Effector memory CD8-positive, alpha-beta T cell (primary cell): ENCODE measurements at places on chromosomes 16 and 17.

DNA sequence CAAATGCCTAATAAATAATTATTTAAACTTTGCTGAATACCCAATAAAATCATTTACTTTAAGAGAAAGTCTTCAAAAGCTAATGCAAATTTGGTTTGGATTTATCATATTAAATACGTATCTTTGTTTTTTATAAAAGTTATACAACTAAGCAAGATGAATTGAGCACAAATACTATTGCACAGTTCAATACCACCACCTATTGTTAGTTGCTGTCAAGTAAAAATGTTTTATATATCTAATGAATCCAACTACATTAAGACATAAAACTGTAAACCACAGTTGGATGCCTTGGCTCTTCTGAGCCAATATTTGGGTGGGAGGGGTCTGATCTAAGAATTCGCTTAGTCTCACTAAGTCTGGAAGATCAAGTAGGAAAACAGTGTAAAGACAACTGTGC is 7.7 kb downstream of the FBXL20 start:
- no peak for DNase-seq

- DNase-seq, result no peak
Observed at GRCh38 chr16:55144651-55145050, 179.4 kb upstream of the IRX6 start.

DNA sequence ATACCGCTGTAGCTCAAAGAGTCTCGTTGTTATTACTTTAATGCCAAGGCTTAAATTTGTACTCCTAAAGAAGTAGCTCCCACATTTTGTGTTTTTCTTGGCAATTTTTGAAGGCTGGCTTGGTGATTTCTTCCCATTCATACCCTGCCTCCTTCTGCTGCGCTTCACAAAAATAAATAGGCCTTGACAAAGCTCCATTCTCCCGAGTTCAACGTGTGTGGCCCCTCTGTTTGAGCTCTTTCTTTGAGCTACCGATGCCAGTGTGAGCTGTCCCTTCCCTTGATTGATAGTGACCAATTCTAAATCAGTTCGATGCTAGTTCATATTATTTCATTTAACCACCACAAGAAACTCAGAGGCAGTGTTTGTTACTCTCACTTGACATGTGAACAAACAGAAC is 96.8 kb downstream of the MAP2K6 start:
- DNase-seq, result no peak

GRCh38 chr17:80219013-80219762 is 945 bp downstream of the SGSH start:
- peak; percentile 92 for DNase-seq
